ENCODE measurements at places on chromosomes 2 and 18.

DNA sequence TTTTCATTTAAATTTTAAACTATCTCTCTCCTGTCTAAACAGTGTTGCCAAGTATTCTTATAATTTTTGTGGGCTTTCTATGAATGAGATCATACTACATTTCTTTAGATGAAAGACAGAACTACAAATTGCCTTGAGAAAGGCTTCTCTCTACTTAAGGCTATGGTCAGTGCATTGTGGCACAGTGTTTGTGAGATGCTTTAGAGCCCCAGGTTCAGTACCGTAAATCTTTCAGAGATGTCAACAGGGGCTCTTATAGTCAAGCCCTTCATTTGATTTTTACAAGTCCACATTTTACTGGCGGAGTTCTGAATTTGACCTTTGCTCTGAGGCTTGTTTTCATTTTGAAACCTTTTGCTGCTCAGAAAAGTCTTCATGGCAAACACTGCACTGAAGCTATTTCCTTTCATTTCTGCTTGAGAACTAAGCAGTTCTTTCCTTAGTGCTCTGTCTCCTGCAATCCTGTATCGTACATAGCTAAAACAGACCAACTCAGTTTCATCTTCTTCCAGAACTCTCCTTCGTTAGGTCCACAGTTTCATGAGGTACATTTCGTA, 175.2 kb downstream of the NYAP2 start:
- H3K4me1 ChIP-seq = no peaks in the 10 kb centered on the region
- no peaks in the 10 kb centered on the region for H3K27me3 ChIP-seq
- no peak overlapping the region for H3K27ac ChIP-seq
- H3K36me3 ChIP-seq = no peaks in the 10 kb centered on the region
- H3K4me3 ChIP-seq = no peak overlapping the region

DNA sequence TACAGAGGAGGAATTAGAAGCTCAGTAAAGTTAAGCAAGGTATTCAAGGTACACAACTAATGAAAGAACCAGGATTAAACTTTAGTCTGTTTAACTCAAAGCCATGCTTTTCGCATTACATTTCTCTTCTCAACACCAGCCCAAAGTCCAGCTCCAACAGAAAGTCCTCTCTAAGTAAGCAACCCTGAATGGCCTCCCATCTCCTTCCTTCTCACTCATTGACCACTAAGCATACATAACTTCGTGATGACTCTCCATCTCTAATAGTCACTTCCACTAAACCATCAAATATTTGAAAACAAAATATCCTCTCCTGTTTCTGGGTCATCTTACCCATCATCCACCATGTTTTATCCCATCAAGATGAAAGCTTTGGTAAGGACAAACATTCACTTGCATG, 219.8 kb downstream of the RAD51AP2 start:
- H3K4me1 ChIP-seq = no peaks in the 10 kb centered on the region
- no peaks in the 10 kb centered on the region for H3K27me3 ChIP-seq
- no peak for DNase-seq
- no peaks in the 10 kb centered on the region for H3K36me3 ChIP-seq

DNA sequence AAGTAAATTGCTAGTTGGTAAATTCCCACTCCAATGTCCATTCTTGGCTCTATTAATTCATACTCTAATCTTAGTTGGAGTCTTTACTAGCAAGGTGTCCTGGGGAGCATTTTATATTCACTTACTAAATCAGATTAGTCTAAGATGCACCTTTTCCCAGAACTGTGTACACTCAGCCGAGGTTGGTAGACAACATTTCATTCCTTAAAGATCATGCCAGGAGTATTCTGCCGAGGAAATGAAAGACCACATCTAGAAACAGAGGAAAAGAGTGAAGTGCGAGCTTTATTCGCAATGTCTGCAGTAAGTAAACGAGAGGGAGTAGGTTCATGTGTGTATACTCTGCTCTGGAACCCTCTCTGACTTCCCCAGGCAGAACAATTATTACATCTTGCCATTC, 14.6 kb upstream of the KYNU start:
- H3K27me3 ChIP-seq = no peaks in the 10 kb centered on the region
- no peak overlapping the region for H3K27ac ChIP-seq
- no peak for DNase-seq

DNA sequence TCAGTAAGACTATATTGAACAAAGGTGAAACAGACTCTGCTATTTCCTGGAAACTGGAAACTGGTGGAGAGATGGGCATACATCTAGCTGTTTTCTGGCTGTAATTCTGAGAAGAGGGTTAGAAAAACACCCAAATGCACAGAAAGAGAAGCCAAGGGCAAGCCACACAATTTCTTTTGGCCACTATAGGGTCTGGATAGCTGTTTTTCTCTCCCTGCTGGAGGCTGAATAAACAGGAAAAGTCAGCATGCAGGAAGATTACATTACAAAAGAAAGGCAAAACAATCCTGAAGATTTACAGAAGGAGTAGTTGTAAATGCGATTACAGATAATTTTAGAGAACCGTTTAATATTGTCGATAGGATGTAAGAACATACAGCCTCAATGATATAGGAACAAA, 186.2 kb upstream of the REG3G start:
- H3K4me3 ChIP-seq = no peak overlapping the region
- no peak overlapping the region for H3K27ac ChIP-seq

All from B cell (primary cell).